Activated T-cell treated with anti-CD3 and anti-CD28 coated beads, Interleukin-2, amount 50 U/mL, for 24 hours (primary cell): ENCODE measurements at places on chromosomes 7 and 10.

- no peak for DNase-seq
Observed at GRCh38 chr10:34193931-34194626, 621.0 kb downstream of the PARD3 start.

- DNase-seq = no peak
Observed at GRCh38 chr10:15313843-15314242, 57.2 kb downstream of the FAM171A1 start.

GRCh38 chr7:155739538-155740143 lies 72.6 kb downstream of the SHH start:
- no peak for DNase-seq

- DNase-seq = no peak
Observed at GRCh38 chr10:22323538-22324305, 2.8 kb downstream of the BMI1 start.
